ENCODE measurements at places on chromosomes 6 and 20.

- peak; percentile 71 for DNase-seq
Observed at GRCh38 chr6:13814176-13814937, at the start of gene MCUR1. Gene MCUR1 (minus strand): TSS chr6:13814557. CDS start chr6:13814429, 128 bp downstream.

GRCh38 chr20:51926670-51927305 lies 124.5 kb upstream of the SALL4 start:
- DNase-seq: no peak

DNA sequence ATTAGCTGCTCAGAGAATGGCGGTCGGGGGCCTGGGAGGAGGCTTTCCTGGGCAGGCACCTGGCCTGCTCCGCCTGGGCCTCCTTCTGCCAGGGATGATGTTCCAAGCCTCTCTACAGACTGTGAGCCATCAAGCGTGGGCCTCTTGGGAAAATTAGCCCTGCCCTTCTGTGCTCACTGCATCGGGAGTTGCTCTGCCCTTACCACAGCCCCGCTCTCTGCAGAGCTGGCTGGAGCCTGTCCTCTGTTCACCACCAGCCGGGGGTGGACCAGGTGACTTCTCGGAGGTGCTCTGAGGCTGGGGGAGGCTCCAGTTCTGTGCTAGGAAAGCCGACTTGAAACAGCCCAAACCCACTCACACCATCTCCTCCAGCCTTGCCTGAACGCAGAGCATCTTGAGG lies 24.2 kb downstream of the MDGA1 start:
- DNase-seq: no peak

DNA sequence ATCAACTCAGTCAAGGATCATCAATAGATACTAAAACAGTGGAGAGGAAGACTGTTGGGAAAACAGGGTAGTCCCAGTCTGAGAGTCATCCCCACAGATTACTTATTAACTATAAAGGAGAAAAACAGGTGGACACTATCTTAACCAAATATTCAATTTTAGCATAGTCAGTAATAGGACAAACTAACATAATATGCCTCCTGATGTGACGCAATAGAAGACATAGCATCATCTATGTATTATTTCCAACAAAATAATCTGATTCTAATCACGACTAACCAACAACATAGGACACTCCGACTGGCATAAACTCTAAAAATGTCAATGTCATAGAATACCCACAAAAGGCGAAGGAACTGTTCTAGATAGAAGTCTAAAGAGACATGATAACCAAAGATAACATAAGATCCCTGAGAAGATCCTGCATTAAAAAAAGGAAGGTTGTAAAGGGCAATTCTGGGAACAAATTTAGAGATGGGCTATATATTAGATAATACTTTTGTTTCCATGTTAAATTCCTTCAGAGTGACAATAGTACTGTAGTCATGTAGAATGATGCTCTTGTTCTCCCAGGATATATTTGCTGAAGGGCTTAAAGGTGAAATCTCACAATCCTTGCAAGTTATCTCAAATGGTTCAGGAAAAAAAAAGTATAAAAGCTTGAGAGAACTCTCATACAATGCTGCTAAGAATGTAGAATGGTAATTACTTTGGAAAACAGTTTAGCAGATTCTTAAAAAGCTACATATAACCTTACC lies 28.9 kb downstream of the ILRUN start:
- DNase-seq: no peak

GRCh38 chr6:129364767-129365166 lies 345.2 kb downstream of the ARHGAP18 start:
- DNase-seq: no peak

DNA sequence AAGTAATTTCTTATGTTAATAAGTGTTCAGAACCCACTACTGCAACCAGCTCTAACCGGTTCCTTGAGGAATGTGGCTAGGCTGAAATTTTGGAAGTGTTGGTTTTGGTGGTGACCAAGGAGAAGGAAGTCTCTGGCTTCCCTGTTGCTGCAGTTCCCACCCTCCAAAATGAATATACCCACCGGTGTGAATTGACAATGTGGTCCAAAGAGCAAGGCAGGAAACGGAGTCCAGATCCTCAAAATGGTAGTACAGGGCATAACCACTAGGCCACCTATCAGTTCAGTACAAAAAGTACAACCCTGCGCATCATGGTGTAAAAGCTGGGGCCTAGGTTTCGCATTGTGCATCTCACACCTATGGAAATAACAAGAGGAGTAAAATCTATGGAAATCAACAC lies 2.8 kb downstream of the ADNP start:
- DNase-seq: no peak

DNA sequence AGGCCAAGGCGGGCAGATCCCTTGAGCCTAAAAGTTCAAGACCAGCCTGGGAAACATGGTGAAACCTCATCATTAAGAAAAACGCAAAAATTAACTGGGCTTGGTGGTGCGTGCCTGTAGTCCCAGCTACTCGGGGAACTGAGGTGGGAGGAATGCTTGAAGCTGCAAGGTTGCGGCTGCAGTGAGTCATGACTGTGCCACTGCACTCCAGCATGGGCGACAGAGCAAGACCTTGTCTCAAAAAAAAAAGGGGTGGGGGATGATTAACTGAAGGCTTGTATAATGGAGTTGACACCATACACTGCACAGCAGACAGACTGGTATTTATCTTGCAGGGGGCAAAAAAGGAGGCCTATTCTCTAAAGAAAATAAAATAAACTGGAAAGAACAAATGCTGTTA lies 27.7 kb downstream of the SRPK1 start:
- no peak for DNase-seq

DNA sequence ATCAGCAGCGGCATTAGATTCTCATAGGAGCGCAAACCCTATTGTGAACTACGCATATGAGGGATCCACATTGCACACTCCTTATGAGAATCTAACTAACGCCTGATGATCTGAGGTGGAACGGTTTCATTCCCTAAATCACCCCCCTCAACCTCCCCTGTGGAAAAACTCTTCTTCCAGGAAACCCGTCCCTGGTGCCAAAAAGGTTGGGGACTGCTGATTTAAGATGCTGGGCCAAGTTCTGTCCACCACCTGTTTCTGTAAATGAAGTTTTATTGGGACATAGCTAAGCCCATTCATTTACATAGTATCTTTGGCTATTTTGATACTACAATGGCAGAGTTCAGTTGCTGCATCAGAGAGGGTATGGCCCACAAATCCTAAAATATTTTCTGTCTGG lies 268.2 kb upstream of the PRDM1 start:
- no peak for DNase-seq

DNA sequence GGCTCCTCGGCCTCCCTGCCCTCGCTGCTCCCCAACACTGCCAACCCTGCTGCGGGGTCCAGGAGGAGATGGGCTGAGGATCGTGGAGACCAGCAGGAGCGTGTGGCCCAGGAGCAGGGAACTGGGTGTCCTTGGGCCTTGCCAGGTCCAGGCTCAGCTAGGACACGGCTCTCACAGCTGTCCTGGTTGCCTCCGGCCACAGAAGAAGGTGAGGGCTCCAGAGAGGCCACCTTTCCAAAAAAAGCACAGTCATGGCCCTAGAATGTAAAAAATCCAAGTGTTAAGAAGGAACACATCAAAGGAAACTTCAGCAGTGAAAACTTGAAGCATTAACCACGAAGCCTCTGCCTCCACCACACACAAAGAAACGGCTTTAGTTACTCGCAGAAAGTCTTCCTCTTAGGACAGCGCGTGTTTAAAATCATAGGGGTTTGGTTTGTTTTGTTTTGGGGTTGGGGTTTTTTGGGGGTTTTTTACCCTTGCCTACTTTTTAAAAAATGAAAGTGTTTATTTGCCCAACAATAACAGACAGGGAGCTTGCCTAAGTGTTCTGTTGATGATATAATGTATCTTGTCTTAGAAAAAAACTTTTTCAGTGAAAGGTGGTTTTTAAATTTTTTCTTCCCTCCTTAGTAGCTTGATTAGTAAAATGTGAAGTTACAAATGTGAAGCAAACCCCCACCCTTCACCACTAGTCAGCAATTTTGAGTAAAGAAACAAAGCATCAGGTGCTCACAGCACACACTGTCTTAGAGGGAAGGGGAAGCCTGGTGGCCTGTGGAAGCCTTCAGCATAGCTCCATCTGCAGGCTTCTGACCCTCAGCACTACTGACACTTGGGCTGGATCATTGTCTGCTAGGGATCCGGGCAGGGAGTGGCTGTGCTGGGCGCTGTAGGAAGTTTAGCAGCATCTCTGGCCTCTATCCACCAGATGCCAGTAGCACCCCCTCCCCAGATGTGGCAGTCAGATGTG lies 60.0 kb downstream of the PTPN1 start:
- DNase-seq: no peak

- DNase-seq: no peak
Observed at GRCh38 chr6:153309651-153310050, 178.6 kb upstream of the RGS17 start.

GRCh38 chr6:167590193-167590592 lies 236.5 kb upstream of the AFDN start:
- DNase-seq: no peak

DNA sequence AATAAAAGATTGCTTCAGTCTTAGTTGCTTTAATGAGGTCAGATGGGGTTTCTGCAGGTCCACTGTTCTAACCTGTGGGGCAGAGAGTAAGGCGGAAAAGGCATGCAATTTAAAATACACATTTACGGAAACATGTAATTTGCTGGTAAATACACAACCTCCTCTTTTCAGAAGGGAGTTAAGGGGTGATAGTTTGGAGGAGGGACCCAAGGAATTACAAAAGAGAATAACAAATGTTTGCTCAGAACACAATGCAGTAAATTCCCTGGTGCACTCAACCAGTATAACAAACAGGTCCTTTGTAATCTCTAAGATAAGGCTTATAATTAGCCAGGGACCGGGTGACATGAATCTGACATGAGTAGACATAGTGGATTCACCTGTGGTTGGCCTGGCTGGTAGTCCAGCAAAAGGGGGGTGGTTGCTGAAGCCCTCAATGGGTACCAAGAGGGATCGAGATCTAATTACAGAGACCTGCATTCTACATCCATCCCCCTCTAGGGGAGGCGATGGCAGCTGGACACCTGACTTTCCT lies 295.1 kb downstream of the PHACTR1 start:
- DNase-seq: no peak

DNA sequence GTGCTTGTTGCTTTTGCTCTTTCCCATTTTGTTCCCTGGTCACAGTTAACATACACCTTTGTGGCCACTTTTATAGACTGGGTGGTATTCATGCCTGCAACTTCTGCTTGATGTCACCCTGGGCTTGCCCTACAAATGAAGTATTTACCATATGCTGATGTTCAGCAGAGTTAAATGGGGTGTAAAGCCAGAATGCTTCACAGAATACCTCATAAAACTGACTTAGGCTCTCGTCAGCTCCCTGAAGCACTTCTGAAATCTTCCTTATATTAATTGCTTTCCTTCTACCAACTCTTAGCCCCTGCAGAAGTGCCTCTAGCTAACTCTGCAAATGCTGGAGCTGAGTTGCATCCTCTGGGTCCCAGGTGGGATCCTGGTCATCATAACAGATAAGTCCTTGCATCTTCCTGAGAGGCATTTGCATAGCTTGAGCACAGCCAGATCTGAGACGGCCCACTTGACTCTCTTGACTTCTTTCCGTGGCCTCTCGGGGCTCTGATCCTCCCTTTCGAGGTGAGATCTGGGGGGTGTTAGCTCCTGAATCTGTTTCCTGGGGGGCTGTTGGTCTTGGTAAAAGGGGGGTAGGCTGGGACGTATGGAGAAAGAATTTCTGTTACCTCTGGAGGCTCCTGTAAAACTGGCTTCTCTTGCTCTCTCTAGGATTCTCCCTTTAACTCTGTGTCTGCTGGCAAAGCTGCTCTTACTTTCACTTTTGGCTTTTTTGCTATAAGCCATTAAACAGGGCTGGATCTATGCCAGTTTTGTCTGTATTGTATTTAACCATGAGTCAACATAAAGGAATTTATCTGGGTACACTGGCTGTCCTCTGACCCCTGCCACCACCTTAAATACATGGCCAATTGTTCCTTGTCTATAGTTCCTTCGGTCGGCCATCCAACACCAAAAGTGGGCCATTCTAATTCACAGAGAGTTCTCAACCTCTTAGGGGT lies 223.0 kb upstream of the SYNCRIP start:
- no peak for DNase-seq

- DNase-seq: no peak
Observed at GRCh38 chr6:41826343-41827022, 39.0 kb downstream of the TOMM6 start.
